ENCODE measurements at places on chromosomes 12 and 14. TPM values are rescaled to one million over a fixed set of nuclear protein-coding genes. Genes with fewer than 3 reads are reported as not detected.

DLK1 gene
- total RNA-seq, result 0.09 TPM

SALL2 gene
- total RNA-seq, result 5.3 TPM

RPGRIP1 gene
- total RNA-seq, result not detected

EML5 gene
- total RNA-seq, result under 0.01 TPM

PPP1R1A gene
- not detected for total RNA-seq

DHRS1 gene
- total RNA-seq, result 20.7 TPM

AJUBA gene
- 47.6 TPM for total RNA-seq

TOMM20L gene
- not detected for total RNA-seq

TEX52 gene
- total RNA-seq, result not detected

NPFF gene
- not detected for total RNA-seq

DCTN2 gene
- total RNA-seq, result 140 TPM

A2M gene
- 0.54 TPM for total RNA-seq

ATP2B1 gene
- total RNA-seq, result 56.8 TPM

PROX2 gene
- total RNA-seq, result not detected

ZNF385A gene
- 1.6 TPM for total RNA-seq

ACVRL1 gene
- 56.5 TPM for total RNA-seq

SEC23A gene
- total RNA-seq, result 298 TPM

INHBE gene
- 0.99 TPM for total RNA-seq

TAS2R42 gene
- total RNA-seq, result not detected

PLXNC1 gene
- 6.1 TPM for total RNA-seq

GLI1 gene
- total RNA-seq, result 1.1 TPM

NKX2-1 gene
- not detected for total RNA-seq

GPR84 gene
- not detected for total RNA-seq

SLC17A8 gene
- not detected for total RNA-seq

ERBB3 gene
- 1.5 TPM for total RNA-seq

CD27 gene
- not detected for total RNA-seq

RFLNA gene
- total RNA-seq, result 1.1 TPM

SERPINA10 gene
- not detected for total RNA-seq

BCAT1 gene
- total RNA-seq, result 186 TPM

CLEC1A gene
- total RNA-seq, result not detected

CISTR gene
- total RNA-seq, result not detected

NTS gene
- 0.09 TPM for total RNA-seq

GLT1D1 gene
- total RNA-seq, result not detected

LGR5 gene
- total RNA-seq, result 7.8 TPM

FITM1 gene
- total RNA-seq, result not detected

CNOT2 gene
- total RNA-seq, result 135 TPM

CERS5 gene
- 20.0 TPM for total RNA-seq

TRIM9 gene
- total RNA-seq, result 1.6 TPM

KRT79 gene
- not detected for total RNA-seq

TAS2R50 gene
- total RNA-seq, result 3.1 TPM

RILPL2 gene
- total RNA-seq, result 3.6 TPM

B3GNT4 gene
- not detected for total RNA-seq

TWF1 gene
- total RNA-seq, result 50.2 TPM

ABCB9 gene
- 10.3 TPM for total RNA-seq
